Activated CD4-positive, alpha-beta memory T cell treated with anti-CD3 and anti-CD28 coated beads for 36 hours (primary cell): ENCODE measurements at places on chromosomes 6 and 20. TPM values are rescaled to one million over a fixed set of nuclear protein-coding genes. Genes with fewer than 3 reads are reported as not detected.

The RSPO4 gene
- total RNA-seq: not detected

The NRM gene
- total RNA-seq: 31.6 TPM

The OPN5 gene
- total RNA-seq: not detected

The CRIP3 gene
- total RNA-seq: 2.9 TPM

The CD93 gene
- total RNA-seq: 1.8 TPM

The OR2B6 gene
- not detected for total RNA-seq

The COL9A3 gene
- not detected for total RNA-seq

The IMPG1 gene
- not detected for total RNA-seq

The LAMA5 gene
- total RNA-seq: 1.1 TPM

The DLL1 gene
- 0.55 TPM for total RNA-seq

The STXBP5 gene
- total RNA-seq: 20.2 TPM

The ERVFRD-1 gene
- not detected for total RNA-seq

The THBD gene
- total RNA-seq: not detected

The EYS gene
- not detected for total RNA-seq

The PI3 gene
- total RNA-seq: not detected

The AIG1 gene
- total RNA-seq: 15.7 TPM

The ADGRF1 gene
- not detected for total RNA-seq
